ENCODE measurements at places on chromosomes 13 and 19.

GRCh38 chr13:98751861-98752466 lies 508 bp downstream of the SLC15A1 start:
- DNase-seq = no peak

- no peak for DNase-seq
These were observed 42.8 kb upstream of the SLC46A3 start for GRCh38 chr13:28761586-28761985.

DNA sequence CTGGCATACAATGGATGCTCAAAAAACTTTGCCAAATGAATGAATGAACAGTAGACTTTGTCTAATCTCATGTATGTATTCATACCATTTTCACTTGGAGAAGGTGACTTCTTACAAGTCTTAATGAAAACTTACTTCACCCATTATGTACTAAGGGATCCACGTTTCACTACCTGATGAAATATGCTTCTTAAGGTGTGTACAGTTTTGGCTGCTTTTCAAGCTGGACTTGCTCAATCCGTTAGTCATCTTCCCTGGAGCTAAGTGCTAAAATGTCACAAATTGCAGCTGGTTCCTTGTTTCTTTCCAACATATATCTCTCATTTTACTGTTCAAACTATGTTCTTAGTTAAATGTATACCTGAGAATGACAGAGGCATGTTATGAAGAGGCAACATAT lies 4.2 kb upstream of the CCNA1 start:
- DNase-seq = no peak

DNA sequence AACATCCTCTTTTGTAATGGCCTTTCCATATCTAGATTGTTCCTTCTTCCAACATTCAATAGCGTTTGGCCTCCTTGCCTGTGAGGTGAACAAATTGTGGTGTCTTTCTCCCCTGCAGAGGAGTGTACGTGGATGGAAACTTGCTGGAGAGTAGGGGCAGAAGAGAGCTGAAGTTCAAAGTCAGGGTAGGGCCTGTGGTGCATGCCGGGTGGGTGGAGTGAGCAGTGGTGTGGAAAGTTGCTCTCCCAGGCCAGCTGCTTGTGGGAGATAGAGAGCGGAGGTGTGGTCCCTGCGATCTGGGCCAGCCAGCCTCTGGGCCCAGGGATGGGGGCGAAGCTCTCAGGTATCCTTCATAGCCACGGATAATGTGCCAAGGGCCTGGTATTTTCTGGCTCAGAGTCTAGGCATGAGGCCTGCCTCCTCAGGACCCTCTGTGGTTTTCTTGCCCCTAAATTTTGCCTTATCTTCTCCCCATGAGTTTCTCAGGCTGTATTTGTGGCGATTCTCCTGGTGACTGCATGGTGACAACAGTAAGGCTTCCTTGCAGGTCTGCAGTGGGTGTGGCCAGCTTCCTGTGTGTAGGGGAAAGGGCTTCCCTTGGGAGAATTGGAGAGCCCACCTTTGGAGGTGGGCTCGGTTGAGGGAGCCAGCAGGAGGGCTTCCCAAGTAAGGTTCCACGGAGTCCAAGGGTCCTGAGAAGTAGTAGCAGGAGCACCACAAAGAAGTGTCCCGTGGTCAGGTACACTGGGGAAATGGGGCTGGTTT lies 6.7 kb downstream of the RGCC start:
- no peak for DNase-seq

DNA sequence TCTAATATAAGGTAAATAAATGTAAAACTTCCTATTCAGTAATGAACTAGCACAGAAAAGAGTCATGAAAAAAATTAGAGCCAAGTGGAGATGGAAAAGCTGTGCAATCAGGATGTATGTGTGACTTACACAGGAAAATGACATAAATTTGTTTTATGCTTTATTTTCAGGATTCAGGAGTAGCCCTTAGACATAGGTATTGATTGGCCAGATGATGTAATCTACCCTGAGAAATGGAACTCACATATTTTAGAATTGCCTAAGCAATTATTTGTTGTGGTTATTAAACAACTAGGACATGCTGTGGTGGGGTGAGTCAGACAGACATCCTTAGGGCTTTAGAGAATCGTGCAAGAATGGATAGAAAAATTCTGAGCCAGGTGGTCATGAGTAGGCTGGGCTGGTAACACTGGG lies 110.6 kb downstream of the PCDH9 start:
- DNase-seq = no peak

GRCh38 chr13:84776593-84776992 lies 894.3 kb upstream of the SLITRK1 start:
- no peak for DNase-seq

DNA sequence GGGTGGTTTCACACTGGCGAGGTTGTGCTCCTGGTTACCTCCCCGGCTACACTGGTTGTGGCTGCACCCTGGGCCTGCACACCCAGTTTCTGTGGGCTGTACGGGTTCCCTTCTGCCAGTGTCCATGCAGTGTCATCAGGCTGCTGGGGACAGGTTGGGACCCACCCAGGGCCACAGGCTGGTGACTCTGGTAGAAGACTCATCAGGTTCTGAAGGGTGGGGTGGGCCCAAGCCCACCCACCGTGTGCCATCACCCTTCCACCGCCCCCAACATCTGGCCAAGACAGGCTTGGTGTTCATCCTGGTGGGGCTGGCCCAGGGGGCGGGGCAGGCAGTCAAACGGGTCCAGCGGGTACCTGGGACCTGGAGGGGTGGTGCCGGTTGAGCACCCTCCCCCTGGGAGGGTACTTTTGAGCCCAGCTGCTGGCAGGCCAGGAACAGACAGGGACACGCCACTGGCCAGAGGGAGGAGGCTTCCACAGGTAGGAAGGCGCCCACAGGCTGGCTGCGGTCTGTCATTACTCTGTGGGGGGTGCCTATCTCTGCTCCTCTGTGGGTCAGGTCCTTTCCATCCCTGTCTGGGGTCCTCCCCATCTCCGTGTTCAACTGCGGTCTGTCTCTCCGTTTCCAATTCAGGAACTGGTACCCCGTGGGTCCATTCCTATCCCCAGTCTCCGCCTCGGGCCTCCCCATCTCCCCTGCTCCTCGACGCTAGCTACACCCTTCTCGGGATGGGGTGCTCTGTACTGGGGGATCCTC lies at the start of gene RNF225:
TSS of gene RNF225 (plus strand) at position 437 of the 759 bp plus-strand sequence. CDS start 434 bp downstream, outside the sequence.
- no peak for DNase-seq

GRCh38 chr19:4077800-4078684 lies 11.3 kb upstream of the ZBTB7A start:
- no peak for DNase-seq

DNA sequence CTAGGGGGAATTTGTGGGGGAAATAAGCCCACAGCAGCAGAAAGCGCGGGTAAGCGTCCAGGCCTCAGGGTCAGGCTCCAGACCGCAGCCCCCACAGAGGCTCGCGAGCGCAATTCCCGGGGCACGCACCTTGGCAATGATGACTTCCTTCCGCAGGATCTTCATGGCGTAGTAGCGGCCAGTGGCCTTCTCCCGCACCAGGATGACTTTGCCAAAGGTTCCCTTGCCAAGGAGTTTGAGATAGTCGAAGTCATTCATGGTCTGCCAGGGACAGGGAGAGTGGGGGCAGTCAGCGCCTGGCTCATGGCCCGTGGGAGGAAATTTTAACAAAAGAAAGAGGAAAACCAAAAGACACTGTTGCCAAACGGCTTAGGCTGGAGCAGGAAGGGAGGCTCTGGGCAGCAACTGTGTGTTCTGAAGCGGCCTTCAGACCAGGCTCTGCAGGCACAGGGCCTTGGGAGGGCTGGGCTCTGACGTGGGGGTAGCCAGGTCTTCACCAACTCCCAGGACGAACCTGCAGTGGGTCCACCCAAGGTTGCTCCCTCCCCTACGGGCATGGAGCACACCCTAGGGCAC lies 15.4 kb upstream of the CCNP start:
- DNase-seq = no peak

All from T-helper 17 cell (primary cell).